ENCODE measurements at places on chromosomes 5 and 9.

- no peak for ATAC-seq
Measured at GRCh38 chr9:112700085-112700484, 17.8 kb downstream of the INIP start.

- ATAC-seq: peak; percentile 18
Measured at GRCh38 chr9:93669116-93669957, 93.0 kb downstream of the PHF2 start.

DNA sequence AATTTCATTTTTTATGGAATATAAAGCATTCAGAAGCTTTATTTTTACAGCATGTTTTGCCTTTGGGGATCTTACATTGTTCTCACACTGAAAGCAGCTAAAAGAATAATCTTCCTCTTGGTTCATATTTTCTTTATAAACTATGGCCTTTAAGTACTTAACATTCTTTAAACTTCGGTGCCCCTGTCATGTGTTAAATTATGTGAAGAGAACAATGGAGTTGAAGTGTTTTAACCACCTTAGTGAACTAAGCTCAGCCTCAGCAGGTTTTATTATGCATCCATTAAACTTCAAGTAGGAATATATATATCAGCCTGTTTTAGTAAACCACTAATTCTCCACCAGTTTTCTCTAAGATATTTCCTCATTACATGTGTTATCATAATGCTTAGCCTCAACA lies 371.4 kb upstream of the CDH18 start:
- no peak for ATAC-seq

DNA sequence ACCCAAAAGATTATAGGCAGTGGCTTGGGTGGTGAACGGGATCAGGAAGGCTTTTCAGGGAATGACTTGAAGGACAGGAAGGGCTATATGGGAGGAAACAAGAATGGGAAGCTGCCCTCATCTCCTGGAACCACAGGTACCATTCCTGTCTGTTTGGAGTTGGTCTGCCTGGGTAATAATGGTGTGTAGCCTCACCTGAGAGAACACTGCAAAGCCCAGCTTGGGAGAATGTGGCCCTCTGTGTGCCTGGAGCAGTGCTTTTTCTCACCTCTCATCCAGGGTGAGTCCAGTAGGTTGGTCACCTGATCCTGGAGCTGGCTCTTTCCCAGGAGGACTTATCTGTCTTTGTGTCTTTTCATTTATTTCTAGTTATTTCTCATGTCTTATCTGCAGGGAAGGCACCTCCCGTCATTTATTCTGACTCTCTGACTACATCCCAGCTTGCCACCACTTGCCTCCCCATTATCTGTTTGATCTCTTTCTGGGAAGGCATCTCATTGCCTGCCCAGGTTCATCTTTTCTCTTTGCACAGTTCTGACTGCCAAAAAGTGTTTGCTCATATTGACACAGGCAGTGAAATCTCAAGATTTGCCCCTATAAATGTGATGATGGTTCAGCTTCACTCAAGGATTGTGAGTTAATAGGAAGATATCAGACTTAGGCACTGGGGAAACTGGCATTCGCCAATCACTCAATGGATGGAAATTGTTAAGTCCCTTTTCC lies 22.5 kb upstream of the OR2S2 start:
- no peak for ATAC-seq

DNA sequence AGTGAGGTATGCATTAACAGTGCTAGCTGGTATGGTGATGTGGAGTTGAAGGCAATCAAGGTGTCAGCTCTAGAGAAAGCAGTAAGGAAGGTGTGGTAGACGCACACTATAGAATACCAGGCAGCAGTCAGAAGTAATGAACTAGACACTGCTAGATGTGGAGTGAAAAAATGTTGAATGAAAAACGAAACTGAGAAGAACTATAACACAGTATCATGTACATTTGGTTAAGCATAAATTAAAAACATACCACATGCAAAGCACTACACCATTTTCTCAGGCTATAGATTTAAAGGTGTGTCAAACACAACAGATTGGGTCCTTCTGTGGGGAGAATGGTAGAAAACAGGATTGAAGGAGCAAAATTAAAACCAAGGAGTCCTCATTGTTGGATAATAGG lies 15.4 kb downstream of the ZNF622 start:
- no peak for ATAC-seq

DNA sequence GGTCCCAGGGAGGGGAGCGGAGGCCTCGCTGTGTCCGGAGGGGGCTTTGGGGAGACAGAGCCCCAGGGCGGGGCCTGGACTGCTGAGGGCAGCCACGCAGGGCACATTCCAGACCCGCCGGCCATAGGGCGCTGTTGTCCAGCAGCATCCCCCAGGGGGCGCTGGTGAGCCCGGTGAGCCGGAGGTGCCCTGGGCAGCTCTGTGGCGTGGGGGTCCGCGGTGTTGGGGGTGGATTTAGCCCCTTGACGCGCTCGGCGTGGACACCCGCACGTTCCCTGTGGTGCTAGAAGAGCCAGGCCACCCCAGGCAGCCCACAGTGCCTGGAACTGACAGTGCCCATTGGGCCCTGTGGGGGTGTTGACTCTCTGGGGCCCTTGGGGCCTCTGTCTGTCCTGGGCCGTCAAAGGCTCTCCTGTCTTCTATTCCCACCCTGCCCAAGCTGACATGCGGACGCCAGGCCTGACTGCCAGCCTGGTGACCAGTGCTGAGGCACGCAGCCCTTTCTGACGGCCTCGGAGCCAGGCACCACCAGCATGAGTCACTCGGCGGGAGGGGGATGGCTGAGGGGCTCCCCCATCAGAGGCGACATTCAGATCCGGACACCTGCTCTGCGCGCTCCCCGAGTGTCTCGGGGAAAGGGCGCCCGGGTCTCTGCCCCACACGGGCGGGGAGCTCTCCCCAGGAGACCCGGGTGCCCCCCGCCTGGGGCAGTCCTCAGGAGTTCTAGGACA lies 23.9 kb downstream of the TPPP start:
- ATAC-seq: peak; percentile 9

DNA sequence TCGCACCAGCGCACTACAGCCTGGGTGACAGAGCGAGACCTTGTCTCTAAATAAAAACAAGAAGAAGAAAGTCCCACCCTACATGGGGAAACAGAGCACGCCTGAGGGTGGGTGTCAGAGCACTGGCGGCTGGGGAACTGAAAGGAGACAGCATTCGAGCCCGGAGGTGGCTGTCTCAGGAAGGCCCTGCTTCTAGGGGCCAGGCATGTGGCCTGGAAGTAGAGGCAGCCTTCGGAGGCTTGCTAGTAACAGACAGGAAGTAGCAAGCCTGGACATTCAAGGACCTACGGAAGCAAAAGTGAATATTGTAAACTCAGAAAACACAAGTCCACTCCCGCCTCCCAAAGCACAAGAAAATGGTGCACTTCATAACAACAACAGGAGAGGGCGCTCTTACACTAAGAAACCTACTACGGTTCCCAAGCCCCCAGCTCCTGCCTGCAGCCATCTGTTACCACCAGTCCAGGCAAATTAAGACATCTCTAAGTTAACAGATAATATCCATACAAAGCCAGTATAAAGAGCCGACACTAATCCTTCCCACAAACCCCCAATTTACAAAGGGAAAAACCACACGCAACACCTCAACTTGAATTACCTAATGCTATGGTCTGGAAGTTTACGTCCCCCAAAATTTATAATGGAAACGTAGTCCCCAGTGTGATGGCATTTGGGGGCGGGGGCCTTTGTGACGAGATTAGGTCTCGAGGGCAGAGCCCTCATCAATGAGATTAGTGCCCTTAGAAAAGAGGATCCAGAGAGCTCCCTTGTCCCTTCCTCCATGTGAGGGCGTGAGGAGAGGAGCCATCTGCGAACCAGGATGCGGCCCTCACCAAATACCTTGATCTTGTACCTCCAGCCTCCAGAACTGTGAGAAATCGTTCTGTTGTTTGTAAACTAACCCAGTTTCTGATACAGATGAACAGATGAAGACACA lies 7.7 kb downstream of the RASGEF1C start:
- ATAC-seq: no peak

- no peak for ATAC-seq
Measured at GRCh38 chr9:14748373-14748772, 25.8 kb upstream of the CER1 start.

GRCh38 chr9:69317894-69318293 lies 7.1 kb upstream of the ENTREP1 start:
- no peak for ATAC-seq

DNA sequence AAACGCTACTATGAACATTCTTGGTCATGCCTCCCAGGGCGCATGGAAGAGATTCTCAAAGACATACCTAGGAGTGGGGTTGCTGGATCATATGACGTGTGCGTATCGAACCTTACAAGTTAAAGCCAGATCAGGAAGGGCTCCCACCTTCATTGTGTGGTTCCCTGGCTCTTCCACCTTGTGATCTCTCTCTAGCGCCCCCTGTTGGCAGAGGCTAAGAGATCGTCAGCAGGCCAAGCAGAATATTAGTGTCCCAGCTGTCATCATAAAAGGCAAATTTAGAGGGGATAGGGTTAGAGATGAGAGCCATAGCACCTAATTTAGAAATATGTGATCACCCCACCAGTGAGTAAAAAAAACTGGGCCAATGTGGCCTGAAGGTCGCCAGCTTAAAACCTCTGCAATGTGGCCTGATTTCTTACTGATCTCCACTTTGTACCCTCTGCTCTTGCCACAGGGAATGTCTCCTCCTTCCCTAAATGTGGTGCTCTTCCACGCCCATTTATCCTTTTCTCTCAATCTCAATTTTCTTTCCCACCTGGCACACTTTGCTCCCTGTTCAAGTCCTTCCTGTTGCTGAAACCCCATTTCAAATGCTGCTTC lies 91.7 kb upstream of the SHB start:
- ATAC-seq: peak; percentile 92

DNA sequence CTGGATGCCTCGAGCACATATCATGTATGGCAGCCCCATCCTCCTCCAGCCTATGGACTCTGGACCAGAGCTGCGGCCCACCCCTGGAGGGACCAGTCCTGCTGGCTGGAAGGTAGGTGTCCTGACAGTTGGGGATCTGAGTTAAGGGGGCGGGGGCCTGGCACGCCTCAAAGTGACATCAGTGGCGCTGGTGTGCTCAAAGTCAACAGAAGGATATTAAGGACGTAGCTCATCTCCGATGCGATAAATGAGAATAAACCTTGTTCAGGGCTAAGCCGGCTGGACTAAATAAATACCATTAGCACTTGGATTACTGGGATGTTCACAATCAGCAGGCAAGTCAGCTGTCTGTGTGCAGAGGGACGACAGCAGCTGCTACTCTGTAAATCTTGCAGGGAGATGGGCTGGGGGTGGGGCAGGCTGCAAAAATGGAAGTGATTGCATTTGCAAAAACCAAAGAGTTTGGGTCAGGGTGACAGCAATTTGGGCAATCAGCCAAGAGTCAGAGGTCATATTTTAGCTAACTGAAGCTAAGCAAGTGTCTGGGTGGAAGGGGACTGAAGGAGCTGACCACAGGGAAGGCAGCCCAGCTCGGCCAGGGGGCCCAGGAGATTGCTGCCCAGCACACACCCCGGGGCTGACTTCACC lies 80.0 kb upstream of the LRRTM2 start:
- no peak for ATAC-seq

- ATAC-seq: no peak
Measured at GRCh38 chr5:137575847-137576246, 76.7 kb upstream of the SPOCK1 start.

GRCh38 chr9:137064880-137065164 lies 5.5 kb downstream of the SAPCD2 start:
- ATAC-seq: no peak

DNA sequence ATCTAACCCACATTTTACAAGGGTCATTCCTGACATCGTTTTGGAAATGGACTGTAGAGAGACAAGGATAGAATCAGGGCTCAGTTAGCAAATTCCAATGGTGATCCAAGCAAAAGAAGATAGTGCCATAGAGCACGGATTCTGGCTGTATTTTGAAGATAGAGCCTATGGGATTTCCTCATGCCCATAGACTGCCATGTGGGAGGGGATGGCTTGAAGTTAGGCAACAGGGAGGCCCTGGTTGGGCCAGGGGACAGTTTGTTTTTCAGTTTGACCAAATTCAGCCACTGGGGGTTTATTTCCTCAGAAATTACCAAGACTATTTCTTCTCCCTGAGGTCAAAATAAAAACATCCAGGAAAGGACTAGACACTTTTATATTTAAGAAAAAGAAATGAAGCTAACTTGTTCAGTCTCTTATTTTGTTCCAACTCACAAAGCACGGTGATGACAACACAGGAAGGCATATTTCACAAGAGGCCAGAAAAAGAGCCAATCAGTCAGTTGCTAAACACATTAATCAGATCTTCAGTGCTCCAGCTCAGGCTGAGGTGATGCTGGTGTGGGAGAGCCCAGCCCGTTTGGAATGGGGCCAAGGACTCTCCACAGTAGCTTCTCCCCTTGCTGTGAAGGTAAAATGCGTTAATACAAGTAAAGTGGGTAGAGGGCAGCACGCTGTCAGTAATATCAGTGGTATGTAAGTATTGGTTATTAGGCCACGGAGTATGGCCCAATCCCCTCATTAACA lies 4.4 kb upstream of the DCTN4 start:
- ATAC-seq: no peak

DNA sequence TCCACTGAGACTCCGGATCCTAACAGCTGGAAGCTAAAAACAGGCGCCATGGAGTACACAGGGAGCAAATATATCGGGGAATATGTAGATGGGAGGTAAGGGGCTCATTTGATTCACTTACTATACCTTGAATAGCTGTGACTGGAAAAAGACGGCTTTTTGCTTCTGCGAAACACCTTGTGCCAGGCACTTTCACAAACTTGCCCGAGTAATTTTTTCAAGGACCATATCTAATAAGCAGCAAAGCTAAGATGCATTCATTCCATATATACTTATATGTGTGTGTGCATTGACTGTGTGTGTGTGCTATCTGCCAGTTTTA lies 178 bp downstream of the MORN5 start:
- ATAC-seq: no peak

- ATAC-seq: no peak
Measured at GRCh38 chr9:38015266-38015665, 53.8 kb downstream of the SHB start.

DNA sequence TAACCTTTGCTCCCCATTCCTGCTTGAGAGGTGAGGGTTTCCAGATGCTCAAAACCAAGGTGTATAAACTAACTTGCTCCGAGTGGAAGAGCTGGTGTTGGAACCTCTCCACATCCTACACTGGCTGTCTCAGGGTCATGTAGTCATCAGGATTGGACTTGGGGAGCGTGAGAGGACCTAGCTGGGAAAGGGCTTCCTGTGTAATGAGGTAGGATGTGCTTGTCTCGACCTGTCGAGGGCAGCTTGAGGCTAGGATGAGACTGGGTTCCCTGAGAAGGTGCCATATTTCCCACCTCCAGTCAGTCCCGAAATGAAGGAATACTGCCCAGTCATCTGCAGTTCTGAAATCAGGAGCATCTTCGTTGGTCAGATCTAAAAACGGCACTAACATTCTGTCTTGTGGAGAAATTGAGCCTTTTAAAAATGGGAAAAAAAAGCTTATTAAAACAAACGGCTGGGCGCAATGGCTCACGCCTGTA lies 1.3 kb downstream of the CCNI2 start:
- ATAC-seq: no peak

- ATAC-seq: peak; percentile 86
Measured at GRCh38 chr5:26700759-26701384, 337.5 kb downstream of the CDH9 start.

DNA sequence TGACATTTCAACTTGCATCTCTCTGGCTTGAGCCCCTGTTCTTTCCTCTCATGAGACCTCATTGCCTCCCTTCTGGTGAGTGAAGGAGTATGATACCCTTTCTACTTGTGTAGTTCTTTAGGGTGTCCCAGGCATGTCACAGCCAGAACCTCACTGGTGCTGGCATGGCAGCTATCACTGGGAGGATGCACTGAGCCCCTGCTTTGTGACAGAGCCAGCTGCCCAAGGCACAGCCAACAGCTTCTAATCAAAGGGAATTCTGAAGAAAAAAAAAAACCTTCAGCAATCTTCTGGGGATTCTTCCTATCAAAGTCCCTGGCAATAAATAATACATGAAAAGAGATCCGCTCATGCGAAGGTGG lies 652.6 kb upstream of the KLF4 start:
- no peak for ATAC-seq
